ENCODE measurements at places on chromosomes 6 and 20. TPM values are rescaled to one million over a fixed set of nuclear protein-coding genes. Genes with fewer than 3 reads are reported as not detected.

DNA sequence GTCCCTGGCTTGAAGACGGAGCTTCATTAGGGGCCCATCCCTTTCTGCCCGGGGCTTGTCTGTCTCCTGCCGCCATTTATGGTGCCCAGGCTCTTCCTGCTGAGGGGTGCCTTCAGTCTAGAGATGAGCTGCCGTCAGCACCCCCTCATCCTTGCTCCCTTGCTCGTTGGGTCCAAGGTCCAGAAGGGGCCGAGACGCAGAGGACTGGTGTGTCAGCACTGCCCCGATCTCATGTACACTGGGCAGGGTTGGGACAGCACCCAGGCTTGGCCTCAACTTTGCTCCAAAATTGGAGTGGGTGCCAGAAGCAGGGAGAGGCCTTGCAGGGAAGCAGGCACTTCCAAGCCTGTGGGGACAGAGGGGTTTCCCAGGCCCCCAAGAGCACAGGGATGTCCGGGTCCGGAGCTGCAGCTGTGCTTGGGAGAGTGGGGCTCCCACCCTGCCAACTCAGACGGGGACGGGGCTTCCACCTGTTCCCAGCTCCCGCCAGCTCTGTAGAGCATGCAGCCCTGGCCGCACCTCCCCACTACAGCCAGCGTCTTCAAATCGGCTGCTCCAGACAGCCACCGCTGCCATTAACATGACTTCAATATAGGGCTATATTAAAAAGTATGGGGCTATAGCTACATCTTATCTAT lies 488.8 kb downstream of the TENT5A start:
- no peak overlapping the region for H3K4me3 ChIP-seq
- no peak for DNase-seq
- no peaks in the 10 kb centered on the region for H3K4me1 ChIP-seq
- H3K27me3 ChIP-seq: no peaks in the 10 kb centered on the region
- no peaks in the 10 kb centered on the region for H3K36me3 ChIP-seq

DNA sequence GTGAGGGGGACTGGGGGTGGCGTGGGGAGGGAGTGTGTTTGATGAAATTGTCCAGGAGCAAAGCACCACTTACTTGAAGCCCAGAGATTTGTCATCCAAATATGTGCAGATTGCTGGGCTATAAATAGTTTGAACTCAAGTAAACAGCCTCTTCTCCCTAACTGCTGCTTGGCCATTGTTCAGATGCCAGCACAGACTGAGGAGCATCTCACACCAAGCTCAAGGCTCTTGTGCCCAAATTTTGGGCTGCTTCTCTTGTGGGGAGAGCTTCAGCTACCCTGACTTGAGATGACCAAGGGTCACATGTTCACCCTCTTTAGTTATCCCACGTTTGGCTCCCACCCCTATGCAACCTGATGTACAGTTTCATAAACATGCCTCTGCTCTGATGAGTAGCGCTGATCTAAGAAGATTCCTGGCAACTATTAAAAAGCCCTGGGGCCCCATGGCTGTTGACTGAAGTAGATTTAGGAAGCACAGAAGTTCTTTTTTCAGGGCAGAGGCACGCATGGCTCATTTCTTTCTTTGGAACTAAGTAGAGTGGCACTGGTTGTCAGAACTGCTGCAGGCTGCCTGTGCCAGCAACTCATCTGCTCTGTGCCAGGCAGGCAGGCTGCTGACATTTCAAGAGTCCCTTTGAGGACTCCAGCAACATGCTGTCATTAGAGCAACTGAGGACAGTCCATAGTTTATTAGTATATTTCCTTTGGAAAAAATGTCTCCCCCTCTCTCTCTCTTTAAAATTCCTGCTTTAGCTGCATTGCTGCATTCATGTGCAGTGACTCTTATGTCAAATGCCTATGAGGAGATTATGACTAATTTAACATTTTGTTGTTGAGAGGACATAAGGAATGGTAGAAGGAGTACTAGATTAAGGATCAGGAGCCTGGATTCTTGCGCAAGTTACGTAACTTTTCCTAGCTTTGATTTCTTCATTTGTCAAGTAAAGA lies 9.6 kb upstream of the PKIG start:
- H3K36me3 ChIP-seq: no peaks in the 10 kb centered on the region
- H3K4me3 ChIP-seq: peak overlapping the region; percentile 3
- DNase-seq: peak; percentile 97
- H3K4me1 ChIP-seq: peaks cover 42% of the 10 kb centered on the region
- peak overlapping the region; percentile 87 for H3K27ac ChIP-seq

GRCh38 chr6:130223508-130223907 lies 757 bp upstream of the SAMD3 start:
- H3K27ac ChIP-seq: no peak overlapping the region
- H3K4me1 ChIP-seq: no peaks in the 10 kb centered on the region
- H3K36me3 ChIP-seq: no peaks in the 10 kb centered on the region

DNA sequence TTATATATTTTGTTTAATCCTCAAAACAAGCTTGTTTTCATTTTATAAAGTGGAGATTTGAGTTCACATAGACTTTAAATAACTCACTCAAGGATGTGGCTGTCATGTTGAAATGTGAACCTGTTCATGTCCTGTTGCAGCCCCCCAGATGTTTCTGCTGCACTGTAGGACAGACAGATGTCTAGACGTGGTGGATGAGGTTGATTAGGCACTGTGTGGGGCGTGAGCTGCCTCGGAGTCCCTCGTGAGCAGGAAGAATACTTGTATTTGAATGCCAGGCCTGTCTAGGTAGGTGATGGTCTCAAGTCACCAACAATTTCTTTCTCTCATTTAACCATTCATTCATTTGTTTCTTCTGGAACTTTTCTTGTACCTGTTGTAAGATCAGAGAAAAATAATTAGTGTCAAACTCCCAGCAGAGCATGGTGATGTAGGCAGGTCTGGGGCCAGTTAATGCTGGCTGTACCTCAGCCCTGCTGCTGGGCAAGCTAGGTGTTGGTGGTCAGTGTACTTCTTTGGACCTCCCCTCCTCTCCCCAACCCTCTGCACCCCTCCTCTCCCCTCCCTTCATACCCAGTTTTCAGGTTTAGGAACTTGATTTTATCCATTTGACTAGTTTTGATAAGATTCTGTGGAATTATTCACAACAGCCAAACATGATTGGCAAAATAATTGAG lies 34.0 kb downstream of the AFDN start:
- peaks cover 10% of the 10 kb centered on the region for H3K4me1 ChIP-seq
- no peaks in the 10 kb centered on the region for H3K27me3 ChIP-seq
- no peak for DNase-seq
- H3K4me3 ChIP-seq: no peak overlapping the region

DNA sequence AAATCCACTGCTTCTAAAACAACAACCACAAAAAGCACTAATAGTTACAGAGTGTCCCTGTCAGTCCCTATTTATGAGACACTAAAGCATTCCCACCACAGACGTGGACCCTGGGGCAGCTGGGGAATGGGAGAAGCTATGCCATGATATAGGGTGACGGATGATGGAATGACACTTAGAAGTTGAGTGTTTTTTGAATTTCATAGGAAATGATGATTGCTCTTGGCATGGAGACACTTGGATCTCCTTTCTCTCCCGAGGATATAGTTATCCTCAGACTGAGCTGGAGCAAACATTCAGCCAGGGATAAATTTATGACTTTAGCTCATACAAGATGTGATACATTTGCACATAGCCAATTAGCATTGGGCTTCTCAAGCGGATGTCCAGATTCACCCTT lies 151.2 kb downstream of the EDN3 start:
- H3K36me3 ChIP-seq: no peaks in the 10 kb centered on the region
- DNase-seq: no peak
- H3K27ac ChIP-seq: no peak overlapping the region
- H3K27me3 ChIP-seq: peaks cover 99% of the 10 kb centered on the region

The NKX2-4 gene
- not detected for total RNA-seq

The SKIC2 gene
- total RNA-seq: 86.0 TPM

The SPATA25 gene
- total RNA-seq: 6.3 TPM

The CD93 gene
- 0.07 TPM for total RNA-seq

The TNFRSF6B gene
- total RNA-seq: not detected

The OXT gene
- not detected for total RNA-seq

The PAQR8 gene
- 4.1 TPM for total RNA-seq

Data from PC-9 (cell line).